ENCODE measurements at places on chromosomes 13 and 19.

DNA sequence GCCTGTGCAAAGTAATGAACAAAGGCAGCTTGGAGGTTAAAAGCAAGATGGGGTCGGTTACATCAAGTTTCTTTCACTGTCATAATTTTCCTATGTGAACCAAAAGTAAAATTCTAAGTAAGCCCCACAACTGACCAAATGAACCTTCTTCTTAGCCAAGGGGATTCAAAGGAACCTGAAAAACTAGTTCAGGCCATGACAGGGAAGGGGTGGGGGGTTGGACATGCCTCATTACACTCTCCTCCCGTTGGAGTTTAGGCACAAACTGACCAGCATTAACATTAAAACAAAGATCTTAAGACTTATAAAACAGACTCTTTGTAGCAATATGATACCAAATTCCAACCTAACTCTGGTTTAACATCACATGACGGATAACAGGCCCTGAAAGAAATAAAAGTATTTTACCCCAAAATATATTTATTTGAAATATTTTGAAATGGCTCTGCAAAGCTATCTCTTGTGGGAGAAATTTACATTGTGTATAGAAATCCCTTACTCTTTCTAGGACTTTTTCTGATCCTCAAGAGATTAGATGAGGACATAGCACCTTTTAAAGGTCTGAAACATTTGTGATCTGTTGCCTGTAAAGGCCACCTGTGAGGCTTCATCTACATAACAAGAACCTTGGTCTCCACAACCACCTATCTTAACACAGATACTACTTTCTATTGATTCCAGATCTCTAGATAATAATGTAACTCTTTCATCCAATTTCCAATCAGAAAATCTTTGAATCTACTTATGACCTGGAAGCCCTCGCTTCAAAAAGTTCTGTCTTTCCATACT, 1829.0 kb upstream of the MIR17HG start:
- no peak for DNase-seq

- DNase-seq: no peak
Observed at GRCh38 chr13:69243366-69243765, 864.3 kb upstream of the ATXN8OS start.

DNA sequence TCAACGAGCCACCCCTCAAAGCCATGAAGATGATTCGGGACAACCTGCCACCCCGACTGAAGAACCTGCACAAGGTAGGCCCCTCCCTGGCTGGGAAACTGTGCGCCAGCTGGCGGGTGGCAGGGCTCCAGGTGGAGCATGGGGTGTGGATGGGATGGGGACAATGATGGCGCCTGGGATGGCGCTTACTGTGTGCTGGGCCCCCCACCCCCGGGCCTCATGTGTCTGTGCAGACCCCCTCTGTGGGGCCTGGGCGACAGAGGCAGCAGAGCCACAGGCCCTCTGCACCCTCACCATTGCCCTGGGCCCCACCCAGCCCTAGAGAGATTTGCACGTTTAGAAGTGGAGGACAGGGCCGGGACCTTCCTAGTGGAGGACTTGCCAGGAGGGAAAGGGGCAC, 19.0 kb upstream of the NCCRP1 start:
- no peak for DNase-seq

DNA sequence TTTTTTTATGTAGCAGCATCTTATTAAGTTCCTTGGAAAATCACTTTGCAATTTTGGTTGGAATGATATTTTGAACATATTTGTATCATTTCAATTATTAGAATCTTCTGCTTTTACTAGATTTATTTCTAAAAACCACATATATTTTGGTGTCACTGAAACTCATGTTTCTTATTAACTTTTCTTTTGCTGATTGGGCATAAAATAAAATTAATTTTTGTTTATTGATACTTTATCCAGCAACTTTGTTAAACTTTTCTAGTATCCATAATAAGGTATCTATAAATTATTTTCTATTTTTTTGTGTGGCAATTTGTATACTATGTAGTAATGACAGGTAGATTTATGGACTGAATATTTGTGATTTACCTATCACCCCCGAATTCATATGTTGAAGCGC, 556.4 kb upstream of the ATXN8OS start:
- no peak for DNase-seq

- DNase-seq: no peak
Observed at GRCh38 chr13:61414686-61415057, 977 bp downstream of the PCDH20 start.

- no peak for DNase-seq
Observed at GRCh38 chr13:47142105-47142504, 245.3 kb upstream of the HTR2A start.
